Muscle of arm (tissue), 14 donors: ENCODE measurements at places on chromosomes 4 and X.
A peak's percentile ranks its signal among the peaks of the same experiment; 100 is the strongest.

GRCh38 chr4:40585201-40585799, 44.4 kb downstream of the RBM47 start:
- no peak for DNase-seq

DNA sequence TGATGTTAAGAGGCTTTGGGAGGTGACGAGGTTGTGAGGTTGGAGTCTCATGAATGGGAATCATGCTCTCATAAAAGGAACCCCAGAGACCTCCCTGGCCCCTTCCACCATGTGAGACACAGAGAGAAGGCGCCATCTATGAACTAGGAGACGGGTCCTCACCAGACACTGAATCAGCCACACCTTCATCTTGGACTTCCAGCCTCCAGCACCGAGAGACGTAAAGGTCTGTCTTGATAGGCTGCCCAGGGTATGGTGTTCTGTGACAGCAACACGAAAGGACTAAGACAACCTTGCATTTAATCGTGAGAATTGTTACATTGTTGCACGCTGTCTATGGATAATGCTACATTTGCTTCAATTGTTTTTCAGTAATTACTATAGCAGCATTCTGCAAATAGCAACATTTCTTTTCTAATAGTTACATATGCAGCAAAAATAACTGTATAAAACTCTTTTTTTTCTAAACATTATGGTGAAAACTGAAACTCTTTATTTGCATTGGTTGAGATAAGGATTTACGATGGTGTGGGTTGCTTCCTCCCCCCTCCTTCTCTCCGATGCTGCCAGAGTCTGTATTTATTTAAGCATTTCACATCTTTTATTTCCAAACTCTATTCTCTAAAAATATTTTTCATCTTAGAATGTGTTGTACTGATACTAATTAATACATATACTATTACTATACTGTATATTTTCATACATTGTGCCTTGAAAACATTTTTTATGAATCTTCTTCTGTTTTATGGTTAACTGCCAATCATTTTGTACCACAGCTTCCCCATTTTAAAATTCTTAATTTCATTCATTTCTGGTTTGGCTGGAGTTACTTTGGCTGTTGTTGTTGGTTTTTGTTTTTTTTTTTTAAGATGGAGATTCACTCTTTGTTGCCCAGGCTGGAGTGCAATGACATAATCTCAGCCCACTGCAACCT, 26.4 kb upstream of the AKAP17A start:
- DNase-seq, result no peak

DNA sequence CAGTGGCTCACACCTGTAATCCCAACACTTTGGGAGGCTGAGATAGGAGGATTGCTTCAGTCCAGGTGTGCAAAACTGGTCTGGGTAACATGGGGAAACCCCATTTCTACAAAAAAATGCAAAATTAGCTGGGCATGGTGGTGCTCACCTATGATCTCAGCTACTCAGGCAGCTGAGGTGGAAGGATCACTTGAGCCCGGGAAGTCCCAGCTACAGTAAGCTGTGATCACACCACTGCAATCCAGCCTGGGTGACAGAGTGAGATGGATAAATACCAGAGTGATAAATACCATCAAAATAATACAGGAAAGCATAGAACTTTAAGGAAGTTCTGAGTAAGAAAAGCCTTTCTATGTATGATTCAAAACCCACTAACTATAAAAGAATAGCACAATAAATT, 52.8 kb downstream of the LRBA start:
- DNase-seq, result no peak

DNA sequence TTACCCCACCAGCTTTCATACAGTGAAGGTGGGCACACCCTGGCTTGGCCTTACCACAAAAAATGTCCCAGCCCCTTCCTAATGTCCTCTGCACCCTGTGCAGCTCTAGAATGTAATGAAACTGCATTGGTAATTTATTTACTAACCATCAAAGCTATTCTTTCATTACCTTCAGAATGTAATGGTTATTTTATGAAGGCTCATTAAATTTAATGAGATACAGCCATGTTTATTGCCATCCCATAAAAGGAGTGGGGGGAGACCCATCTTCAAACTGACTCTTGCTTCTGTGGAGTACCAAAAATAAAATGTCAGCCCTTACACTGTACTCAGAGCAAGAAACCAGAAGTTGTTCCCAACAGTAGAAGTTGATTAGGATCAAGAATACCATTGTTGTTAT, 25.0 kb downstream of the NKX6-1 start:
- DNase-seq, result no peak

GRCh38 chr4:20925176-20925575, 224.9 kb downstream of the PACRGL start:
- no peak for DNase-seq

- no peak for DNase-seq
Observed at GRCh38 chrX:137418086-137418485, 147.8 kb upstream of the ZIC3 start.

DNA sequence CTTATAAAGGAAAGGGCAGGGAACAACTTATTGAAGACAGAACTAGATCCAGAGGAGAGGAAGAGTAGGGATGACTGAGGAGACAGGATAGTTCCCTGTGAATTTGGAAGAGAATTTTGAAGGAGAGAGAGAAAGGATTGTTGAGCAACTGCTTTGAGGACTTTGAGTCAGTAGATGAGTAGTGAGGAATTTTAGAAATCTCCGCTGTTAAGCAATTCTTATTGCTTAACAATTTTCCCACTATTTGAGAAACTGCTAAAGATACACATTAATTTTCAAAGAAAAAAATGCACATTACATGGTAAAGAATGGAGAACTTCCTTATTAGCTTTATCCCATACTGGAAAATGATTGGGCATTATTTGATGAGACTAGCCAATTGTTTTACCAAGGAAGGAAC, 116.3 kb upstream of the NRK start:
- no peak for DNase-seq

DNA sequence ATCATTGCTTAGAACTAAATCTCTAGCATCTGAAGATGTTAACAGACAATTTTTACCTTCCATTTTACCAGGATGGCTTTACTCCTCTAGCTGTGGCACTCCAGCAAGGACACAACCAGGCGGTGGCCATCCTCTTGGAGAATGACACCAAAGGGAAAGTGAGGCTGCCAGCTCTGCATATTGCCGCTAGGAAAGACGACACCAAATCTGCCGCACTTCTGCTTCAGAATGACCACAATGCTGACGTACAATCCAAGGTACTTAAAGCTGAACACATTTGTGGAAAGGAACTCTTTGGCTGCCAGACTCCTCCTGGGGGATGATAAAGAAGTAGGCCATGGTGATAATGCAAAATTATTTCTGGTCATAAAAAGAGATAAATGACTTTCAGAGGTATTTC, 187.5 kb downstream of the ANK2 start:
- DNase-seq, result no peak

GRCh38 chrX:31130457-31131220, 58.8 kb upstream of the FTHL17 start:
- peak; percentile 43 for DNase-seq

DNA sequence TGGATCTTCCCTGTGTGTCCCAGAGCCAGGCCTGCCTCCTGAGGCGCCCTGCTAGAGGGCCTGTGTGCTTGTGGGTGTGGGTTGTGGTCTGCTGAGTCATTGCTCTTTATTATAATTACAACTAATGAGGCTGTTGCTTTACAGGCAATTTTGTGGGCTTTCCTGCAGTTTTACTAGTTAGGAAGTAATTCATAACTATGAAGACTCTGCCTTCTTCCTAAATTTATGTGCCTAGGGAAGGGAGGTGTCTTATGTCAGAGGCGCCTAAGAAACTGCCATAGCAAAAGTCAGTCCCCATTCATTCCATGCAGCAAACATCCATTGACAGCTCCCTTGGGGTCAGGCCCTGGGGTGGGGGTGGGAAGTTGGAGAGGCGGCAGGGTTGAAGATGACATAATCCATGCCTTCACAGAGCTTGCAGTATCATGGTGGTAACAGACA, 359.2 kb downstream of the IDS start:
- no peak for DNase-seq
